ENCODE measurements at places on chromosomes 5 and 9. TPM values are rescaled to one million over a fixed set of nuclear protein-coding genes. Genes with fewer than 3 reads are reported as not detected.

Gene BARX1
- total RNA-seq, result 12.3 TPM

Gene PCA3
- total RNA-seq, result not detected

Gene CCDC180
- 0.94 TPM for total RNA-seq

Gene ARID3C
- not detected for total RNA-seq

Gene DNAJA1
- total RNA-seq, result 260 TPM

Gene TMEM174
- total RNA-seq, result not detected

Gene TRIM7
- total RNA-seq, result 27.8 TPM

Gene MYMK
- total RNA-seq, result not detected

Gene SMIM33
- total RNA-seq, result not detected

Gene PCDHA3
- total RNA-seq, result 0.78 TPM

Gene IFNB1
- not detected for total RNA-seq

Gene TMEM215
- 0.03 TPM for total RNA-seq

Gene ANKRD55
- total RNA-seq, result not detected

Gene FAM153A
- total RNA-seq, result not detected

Gene GRK6
- 25.2 TPM for total RNA-seq

Gene SPATA31A3
- not detected for total RNA-seq

Gene NMUR2
- 0.13 TPM for total RNA-seq

Gene PIP5KL1
- 1.3 TPM for total RNA-seq

Gene SLC34A3
- 0.11 TPM for total RNA-seq
